ELR (cell line): ENCODE measurements at places on chromosomes 4 and X.
A peak's percentile ranks its signal among the peaks of the same experiment; 100 is the strongest.

GRCh38 chrX:132820675-132821074 lies 137.8 kb downstream of the HS6ST2 start:
- no peak for DNase-seq

DNA sequence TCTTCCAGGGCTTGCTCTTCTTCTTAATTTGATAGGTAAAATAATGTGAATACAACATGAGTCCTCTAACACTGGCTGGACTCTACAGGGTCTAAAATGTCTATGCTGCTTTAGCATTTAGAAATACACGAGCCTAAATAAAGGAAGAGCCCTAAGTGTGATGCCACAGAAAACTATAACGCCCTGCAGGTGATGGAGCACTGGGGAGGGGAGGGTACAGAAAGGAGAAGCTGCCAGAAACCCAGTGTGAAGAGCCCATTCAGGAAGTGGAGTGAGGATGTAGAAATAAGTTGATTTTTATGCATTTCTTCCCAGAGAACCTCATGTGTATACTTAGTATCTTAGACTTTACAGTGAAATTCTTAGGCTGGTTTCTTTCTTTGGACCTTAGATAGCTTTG lies 83.4 kb downstream of the TNIP2 start:
- DNase-seq, result no peak

DNA sequence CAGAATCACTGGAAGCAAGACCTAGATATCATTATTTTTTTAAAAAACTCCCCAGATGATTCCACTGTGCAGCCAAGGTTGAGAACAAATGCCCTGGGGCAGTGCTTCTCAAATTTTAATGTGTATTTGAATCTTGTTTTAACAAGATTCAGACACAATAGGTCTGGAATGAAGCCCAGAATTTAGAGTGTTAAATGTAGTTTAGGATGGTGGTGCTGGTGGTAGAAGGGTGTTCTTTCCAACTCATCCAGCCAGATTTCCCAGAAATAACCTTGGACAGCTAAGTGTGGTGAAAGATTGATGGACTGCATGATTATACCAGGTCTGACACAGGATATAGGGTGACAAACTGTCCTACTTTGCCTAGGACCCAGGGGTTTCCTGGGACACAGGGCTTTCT lies 120.1 kb upstream of the MED14 start:
- no peak for DNase-seq

DNA sequence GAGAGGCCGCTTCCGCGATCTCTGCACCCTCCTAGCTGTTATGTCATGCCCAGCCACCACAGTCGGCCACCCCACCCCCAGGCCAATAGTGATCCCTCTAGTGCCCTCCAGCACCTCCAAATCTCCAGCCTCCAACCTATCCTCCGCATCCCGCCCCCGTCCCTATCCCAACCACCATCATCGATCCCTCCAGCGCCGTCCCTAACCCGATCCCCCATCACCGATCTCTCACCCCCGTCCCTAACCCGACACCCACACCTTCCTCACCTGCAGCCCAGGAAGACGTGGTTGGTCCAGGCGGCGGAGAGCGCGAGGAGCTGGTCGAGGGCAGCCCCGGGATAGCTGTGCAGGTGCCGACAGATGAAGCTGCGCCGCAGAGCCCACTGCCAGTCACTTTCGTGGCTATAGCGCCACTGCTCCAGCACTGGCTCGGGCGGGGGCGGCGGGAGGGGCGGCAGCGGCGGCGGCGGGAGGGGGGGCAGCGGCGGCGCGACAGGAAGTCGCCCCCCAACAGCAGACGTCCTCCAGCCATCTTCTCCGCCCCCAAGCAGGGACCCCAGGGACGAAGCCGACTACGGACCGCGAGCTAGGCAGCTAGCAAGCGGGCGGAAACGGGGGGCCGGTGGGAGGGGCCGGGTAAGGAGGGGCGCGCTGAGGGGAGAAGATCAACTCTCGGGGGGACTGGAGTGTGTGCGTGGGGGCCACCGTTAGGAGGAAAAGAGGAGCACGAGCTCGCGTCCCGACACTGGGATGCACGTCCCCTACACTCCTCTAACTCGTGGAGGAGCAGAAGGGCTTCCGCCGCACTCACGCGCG lies 552 bp downstream of the NKRF start:
- DNase-seq, result peak; percentile 33

DNA sequence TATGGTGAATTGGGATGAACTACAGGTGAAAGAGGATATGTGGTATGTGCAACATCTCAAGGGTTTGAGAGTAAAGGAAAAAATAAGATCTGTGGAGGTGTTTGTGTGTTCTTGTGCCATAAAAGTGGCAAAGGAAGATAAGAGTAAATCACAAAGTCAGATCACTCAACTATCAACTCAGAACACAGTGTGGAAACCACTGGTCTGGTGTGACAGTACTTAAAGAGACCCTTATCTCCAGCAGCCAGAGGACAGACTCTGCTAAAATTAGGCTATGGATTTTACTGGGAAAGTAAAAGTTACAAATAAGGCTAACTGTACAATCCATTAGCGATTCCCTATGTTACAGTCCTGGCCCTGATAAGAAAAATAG lies 54.0 kb upstream of the PRDM8 start:
- no peak for DNase-seq

GRCh38 chr4:54090804-54091623 lies 8.9 kb upstream of the GSX2 start:
- peak; percentile 36 for DNase-seq

DNA sequence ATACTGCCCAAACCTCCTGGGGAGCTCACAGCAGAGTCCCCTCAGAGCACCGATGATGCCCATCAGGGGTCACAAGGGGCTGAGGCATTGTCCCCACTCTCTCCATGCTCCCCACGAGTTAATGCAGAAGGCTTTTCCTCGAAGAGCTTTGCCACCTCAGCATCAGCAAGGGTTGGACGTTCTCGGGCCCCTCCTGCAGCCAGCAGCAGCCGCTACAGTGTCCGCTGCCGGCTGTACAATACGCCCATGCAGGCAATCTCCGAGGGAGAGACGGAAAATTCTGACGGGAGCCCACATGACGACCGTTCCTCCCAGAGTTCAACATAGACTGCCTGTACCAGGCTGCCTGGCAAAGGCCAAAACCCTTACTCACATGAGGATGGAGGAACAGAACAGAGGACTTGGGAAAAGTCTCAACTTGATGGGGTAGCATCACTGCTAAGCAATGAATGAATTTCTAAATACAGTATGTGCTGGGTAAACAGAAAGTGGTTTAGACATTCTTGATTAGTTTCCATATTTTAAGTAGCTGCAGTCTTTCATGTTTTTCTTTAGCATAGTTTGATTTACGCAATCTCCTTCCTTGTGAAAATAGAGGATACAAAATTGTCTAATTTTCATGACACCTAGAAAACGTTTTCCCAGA lies 5.0 kb upstream of the SCML1 start:
- DNase-seq, result no peak

DNA sequence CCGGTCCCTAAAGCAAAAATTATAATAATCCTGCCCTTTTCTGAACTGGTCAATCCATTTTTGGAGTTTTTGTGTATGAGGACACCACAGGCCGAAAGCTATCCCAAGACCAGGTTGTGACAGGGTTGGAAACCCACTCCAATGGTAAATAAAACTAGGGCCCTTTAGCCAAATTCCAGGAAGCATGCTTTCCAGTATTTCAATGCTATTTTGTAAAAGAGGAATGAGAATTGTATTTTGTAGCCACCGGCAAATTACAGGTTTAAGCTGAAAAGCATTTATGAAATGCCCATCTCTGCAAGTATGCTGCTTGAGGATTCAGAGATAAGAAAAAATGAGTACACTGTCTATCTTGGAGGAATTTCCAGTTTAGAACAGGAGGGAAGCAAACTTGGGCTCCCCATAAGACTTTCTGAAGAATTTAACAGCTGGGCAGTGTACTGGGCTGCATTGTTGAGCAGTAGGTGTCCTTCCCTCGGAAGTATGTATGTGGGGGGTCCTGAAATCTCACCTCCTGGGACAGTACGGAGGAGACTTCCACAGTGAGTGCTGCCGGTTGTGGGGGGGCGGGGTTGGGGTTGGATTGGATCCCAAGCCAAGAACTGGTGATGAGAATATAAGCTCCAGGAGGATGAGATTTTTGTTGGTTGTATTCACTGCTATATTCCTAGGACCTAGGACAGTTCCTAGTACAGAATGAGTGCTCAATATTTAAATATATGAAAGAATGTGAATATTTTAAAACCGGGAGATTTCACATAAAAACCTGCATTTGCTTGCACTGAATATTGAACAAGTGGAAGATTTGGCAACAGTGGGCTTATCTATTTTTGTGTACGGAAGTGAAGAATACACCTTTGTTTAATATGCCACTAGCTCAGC lies 26.8 kb downstream of the OCIAD2 start:
- no peak for DNase-seq

DNA sequence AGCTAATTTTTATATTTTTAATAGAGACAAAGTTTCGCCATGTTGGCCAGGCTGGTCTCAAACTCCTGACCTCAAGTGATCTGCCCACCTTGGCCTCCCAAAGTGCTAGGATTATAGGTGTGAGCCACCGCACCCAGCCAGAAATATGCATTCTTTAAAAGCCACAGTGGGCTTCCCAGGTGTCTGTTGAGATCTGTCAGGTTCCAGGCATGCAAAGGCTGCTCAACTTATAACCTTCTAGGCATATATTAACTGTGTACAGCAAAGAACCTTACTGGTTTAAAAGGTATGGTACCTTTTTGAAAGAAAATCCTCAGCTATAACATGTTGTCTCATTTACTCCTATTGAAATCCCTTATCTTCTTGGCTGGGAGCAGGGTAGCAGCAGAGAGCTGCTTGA lies 42.5 kb downstream of the JADE3 start:
- no peak for DNase-seq

- DNase-seq, result no peak
These were observed 56.6 kb upstream of the BEX4 start for GRCh38 chrX:103158317-103158621.

DNA sequence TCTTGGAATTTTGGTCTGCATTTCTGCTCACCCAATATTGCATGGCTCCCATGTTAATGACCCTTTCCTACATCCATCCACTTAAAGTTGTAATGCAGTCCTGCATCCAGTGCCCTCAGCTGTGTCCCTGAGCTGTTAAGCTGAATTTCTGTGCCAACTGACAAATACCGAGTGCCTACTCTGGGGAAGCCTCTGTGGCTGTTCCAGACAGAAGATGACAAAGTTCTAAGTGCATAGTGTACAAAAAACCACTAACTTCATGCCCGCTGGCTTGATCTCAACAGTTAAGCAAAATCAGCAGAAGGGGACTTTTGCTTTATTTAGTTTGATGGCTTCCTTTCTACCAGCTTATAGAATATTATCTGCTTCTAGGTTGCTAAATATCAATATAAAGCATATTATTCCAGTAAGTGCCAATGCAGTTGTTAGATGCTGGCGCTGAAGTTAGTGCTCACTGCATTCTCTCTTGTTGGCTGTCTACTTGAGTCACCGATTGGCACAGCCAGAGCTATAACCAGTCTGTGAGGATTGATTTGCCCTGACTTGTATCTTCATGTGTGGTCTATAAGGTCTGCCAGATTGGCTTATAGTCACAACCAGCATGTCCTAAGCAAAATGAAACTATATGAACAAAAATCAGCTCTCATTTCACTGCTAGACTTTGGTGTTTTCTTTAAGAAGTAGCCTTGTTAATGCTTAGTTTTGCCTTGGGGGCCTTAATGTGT lies 98.9 kb downstream of the KLHL8 start:
- no peak for DNase-seq

DNA sequence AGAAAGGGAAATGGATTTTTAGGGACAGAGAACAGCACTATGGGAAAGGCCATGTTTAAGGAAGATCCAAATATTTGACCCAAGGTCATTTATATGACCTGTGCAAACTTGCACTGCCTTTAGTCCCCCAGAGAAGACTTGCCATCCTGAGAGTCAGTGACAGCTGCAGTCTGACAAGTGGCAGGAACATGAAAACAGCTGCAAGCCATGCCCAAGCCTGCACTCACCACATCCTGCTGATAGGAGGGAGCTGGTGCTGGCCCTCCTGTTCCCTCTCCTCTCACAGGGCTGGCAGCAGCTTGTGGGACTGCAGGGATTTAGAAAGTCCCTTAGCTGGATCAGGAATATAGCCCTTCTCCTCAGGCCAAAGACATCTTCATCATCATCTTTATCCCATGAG lies 187.7 kb downstream of the RAP1GDS1 start:
- DNase-seq, result no peak

DNA sequence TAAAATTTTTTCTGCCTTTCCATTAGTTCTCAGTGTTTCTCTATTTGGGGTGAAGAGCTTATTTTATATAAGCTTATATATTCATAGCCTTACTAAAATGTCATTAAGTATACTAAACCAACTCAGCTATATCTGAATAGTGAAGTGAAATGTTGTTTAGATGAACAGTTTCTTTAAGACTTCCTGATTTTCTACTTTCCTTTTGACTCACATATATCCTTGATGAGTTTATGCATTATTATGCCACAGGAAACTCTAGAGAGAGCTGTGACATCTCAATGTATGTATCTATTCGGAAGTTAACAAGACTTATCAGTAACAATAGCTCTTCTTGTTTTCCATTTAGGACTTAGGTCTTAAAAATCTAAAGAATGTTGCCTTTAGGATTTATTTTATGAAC lies 1491.8 kb upstream of the IGFBP7 start:
- DNase-seq, result no peak

DNA sequence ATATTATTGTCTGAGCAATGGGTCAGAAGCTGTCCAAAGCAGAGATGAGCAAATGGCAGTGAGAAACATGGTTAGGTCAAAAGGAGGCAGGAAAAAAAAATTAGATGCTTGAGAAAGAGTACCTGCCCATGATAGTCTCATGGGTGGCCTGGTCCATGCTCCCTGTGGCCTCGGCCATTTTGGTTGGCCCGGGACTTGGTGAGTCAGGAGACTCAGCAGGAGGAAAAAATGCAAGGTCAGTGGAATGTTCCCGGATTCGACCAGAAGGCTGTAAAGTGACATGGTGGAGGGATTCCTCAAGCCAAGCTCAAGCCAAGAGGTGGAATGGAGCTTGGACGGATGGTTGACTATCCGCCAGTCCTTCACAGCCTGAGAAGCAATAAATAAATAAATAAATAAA lies 236.7 kb downstream of the ASMT start:
- no peak for DNase-seq

- DNase-seq, result peak; percentile 9
These were observed 2.4 kb downstream of the ZNF141 start for GRCh38 chr4:340011-340410.

DNA sequence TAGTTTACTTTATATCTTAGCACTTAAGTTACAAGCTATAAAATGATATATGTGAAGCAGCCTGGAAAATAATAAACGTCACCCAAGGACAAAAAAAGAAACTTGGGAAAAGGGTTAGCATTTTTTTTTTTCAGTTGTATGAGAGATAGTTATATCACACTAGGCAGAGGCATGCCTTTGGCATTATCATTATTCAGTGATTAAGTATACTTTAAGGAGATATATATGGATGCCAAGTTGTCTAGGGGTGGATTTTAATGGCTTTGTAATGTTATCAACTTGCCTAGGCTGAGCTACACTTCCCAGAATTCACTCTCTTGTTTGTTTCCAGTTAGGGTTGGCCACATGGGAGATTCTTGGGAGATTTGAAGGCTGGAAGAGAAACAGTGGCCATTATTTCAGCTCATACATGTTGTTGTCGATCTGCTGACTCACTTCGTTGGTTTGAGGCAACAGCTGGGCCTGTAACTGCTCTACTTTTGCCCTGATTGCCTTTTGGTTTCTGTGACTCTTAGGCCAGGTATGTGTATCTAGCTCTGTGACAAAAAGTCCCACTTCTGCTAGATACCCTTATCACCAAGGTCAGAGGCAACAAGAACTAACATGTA lies 11.5 kb upstream of the SRPX start:
- DNase-seq, result peak; percentile 28

GRCh38 chr4:173517781-173518424 lies 12.1 kb downstream of the HAND2 start:
- no peak for DNase-seq

- DNase-seq, result no peak
These were observed 72.6 kb downstream of the TMEM131L start for GRCh38 chr4:153538487-153539357.
